NCI-H2107 (cell line): ENCODE measurements at places on chromosomes 12 and 14.

DNA sequence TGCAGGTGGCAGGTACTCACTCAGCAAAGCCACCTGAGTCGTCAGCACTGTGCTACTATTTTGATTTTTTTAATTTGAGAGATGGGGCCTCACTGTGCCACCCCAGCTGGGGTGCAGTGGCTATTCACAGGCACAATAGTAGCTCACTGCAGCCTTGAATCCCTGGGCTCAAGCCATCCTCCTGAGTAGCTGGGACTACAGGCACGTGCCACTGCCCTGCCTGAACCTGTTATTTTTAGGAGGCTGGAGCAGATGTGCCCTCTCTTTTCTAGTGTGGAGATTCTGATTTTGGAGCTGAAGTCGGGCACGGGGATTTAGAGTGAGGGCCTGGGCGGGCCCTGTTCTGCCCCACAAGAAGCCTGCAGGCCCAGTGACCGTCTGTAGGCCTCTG is 17.3 kb downstream of the SLC25A47 start:
- no peak for DNase-seq

GRCh38 chr12:72330301-72330700 is 58.1 kb downstream of the TRHDE start:
- no peak for DNase-seq

DNA sequence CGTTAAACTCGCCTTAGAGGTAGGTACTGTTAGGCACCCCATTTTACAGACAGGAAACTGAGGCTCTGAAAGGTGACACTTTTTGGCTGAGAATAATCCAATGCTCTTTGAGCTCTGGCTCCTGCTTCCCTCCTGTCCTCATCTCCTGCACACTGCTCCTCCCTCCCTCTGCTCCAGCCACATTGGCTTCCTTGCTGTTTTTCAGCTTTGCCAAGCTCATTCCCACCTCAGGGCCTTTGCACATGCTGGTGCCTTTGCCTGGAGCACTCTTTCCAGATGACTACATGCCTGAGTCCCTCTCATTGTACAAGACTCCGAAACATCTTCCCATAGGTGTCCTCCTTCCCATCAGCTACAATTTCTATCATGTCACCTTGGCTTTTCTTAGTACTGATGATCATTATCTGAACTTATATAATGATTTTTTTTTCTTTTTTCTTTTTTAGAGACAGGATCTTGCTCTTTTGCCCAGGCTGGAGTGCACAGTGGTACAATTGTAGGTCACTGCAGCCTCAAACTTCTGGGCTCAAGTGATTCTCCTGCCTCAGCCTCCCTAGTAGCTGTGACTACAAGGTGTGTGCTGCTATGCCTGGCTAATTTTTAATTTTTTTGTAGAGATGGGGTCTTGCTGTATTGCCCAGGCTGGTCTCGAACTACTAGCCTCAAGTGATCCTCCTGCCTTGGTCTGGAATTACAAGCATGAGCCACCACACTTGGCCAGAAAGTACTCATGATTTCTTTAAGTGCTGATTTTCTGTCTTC is 15.2 kb downstream of the MSI1 start:
- no peak for DNase-seq

- no peak for DNase-seq
Measured at GRCh38 chr14:105061428-105062047, 3.7 kb downstream of the GPR132 start.

DNA sequence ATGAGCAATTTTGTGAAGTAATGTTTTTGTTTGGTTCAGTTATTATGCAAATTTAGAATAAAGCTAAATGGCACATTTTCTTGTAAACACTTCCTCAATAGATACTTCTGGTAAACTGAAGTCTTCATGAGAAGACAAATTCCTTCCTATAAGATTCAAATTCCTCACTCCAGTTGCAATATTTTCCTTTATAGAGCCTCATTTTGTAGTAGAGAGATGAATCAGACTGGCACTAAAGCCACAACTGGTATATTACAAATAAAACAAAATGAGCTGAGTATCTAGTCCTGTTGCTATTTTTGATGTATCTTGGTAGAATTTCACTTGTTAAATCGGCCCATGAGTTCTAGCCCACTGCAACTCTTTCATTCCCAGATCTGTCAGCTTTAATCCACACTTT is 5.5 kb downstream of the LGR5 start:
- DNase-seq = no peak

DNA sequence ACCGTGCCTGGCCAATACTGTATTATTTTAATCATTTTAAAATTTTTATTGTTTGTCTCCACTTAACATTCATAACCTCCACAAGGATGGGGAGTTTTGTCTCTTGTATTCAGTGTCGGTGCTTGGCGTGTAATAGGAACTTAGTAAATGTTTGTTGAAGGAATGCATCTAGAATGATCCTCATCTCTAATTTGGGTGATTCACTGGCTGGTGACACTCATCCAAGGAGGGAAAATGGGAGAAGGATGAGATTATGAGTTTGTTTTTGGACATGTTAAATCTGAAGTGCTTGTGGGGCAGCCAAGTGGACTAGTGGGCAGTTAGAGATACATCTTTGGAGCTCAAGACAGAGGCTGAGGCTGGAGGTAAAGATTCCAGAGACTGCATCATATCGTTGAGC is 5.1 kb downstream of the KLC1 start:
- no peak for DNase-seq

GRCh38 chr12:125254856-125255255 is 189.6 kb downstream of the AACS start:
- DNase-seq = no peak

DNA sequence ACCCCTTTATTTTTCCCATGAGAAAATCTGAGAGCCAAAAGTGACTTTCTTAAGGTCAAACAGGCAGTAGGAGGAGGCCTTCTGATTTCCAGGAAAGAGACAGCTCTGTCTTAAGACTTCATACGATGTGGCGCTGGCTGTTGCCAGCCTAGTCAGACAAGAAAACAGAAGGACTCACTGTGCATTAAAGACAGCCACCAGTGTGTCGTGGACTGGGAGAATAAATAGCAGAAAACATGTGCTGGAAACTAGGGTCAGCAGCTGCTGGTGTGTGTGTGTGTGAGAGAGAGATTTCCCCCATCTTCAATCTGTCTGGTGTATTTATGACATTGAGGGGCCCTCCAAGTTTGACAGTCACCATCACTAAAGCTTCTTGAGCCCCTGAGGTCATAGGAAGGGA is 708.6 kb upstream of the TMEM132C start:
- no peak for DNase-seq

DNA sequence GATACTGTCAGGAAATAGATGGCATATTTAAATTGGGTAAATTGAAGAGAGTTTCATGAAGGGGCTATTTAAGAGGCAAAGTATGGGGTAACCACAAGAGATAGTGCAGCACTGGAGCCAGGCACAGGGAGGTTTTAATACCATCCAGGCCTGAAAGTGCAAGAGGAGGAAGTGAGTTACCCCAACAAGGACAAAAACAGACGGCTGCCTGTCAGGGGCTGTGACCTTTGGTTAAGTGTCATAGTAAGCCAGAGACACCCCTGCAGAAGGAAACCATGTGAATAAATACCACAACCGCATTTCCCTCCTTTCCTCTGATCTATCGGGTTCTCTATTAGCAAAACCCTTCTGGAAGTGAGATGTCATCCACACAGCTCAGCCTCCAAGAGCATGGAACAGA is 122.0 kb upstream of the DHRS4 start:
- DNase-seq = no peak

DNA sequence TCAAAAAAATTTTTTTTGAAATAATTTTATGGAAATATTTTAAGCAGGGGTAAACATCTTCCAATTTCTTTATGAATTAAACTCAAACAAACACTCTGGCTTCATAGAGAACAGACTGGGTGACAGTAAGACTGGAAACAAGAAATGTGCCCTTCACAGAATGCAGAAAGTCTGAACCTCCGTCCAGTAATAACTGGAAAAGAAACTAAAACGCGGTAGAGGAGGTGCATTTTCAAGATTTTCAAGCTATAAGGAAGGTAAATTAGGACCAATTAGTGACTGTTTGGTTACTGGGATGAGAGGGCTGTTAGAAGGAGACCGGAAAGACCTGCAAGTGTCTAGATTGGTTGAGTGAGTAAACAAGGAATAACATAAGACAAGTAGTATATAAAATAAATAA is 245.7 kb downstream of the CEP128 start:
- DNase-seq = no peak

GRCh38 chr12:98814254-98814653 is 169.2 kb downstream of the APAF1 start:
- no peak for DNase-seq

DNA sequence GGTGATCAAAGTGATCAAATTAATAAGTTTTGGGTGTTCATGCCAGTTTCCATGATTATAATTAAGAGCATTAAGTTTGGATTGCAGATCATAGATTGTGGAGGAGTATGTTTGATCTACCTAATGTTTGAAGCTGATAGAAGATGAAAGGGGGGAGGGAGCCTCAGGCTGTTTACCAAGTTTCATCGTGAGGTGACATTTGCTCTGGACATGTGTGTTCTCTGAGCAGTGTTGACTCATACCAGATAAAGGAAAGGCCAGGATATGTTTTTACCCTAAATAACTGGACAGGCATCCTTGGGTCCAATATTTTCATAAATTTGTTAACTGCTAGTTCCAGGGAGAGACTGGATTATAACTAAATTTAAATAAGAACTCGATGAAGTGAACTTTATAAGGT is 3.5 kb upstream of the SEL1L start:
- no peak for DNase-seq

DNA sequence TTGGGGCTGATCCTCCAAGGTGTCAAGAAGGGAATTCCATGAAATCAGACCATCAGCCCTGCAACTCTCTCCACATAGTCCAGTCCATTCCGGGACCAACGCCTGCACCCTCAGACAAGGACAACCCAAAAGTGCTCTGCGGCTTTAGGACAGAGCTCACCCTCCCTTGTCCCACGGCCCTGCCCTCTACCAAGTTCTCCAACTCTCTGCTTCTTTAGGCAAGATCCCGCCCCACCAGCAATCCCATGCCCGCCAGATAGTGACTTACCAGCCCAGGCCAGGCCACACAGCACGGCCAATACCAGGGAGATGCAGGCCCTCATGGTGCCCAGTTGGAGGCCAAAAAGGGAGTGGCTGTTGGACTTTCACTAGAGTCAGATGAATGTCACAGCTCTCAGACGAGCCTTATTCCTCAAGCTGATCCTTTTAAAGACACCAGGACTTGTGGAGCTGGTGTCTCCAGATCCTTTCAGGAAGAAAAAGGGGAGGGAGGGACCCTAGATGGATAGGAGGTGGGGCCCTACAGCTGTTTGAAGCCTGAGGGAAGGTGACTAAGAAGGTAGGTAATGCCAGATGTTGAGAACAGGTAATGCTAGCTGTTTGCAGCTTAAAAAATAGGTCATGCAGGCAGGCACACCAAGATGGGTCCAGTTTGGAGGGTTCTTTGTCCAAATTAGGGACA is at the start of gene ENDOU:
TSS of gene ENDOU (minus strand) at position 400 of the 682 bp plus-strand sequence. CDS start at position 323, 77 bp downstream.
- no peak for DNase-seq

GRCh38 chr12:109926488-109927210 is 26.6 kb downstream of the TCHP start:
- DNase-seq = no peak

DNA sequence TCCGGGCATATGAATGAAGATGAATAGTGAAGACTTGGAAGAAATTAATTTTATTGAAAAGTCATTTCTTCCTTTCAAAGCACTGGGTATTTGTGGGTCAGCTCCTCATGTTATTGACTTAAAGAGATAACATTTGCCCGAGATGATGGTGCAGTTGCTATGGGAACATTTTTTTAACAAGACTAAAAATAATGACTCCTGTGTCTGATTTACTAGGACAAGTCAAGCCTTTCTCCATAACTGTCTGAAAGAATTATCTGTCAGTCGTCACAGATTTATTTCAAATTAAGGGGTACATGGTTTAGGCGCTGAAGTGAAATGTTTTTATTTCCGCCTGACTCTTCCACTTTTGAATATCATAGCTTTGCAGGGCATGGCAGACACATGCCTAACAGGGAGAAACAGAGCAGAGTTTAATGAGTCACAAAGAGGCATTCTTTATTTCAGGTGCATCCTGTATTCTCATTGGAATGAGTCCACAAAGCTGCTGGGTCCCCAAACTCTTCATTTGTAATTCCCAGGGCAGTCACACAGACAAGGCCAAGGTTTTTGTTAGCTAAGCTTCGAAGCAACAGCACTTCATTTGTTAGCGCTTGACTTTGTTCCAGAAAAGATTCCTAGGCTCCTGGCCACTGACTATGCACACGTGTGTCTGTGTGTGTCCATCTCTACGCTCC is 4.3 kb upstream of the GPHB5 start:
- no peak for DNase-seq

- DNase-seq = no peak
Measured at GRCh38 chr14:93318927-93319326, 13.9 kb downstream of the BTBD7 start.

DNA sequence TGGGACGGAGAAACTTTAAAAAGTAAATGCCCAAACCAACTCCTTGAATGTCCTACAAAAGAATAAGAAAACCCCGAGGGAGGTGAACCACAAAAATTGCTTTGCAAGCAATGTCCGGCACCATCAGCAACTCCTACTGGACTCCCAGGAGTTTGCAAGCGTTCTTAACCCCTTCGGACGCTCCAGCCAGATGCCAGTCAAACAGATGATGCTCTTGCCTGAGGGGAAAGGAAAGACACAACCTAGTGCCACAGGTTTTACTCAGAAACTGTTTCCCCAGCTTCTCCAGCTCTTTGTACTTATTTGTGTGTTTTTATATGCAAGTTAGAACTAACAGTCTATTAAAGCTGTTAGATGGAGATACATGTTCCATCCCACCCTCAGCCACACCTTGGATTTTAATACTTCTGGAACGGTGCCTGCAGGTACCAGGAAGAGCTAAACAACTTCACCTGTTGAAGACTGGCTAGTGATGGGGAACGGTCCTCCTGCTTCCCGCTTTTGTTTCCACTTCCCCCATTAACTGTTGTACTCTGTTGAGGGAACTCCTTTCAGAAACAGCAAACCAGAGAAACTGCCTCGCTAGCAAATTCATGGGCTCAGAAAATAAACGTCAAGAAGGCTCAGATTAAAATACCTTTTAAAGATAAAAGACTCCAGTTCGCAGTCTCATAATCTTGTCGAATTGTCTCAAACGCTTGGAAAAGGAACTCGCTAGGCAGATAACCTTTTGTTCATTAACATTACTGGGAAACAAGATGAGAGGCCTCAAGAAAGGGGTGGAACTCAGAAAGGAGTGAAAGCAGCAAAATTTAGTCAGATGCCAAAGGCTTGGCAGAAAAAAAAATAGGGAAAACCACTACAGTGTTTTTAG is 1.1 kb upstream of the FERMT2 start:
- DNase-seq = no peak

- DNase-seq = no peak
Measured at GRCh38 chr12:53325511-53326061, 4.2 kb upstream of the AAAS start.

- DNase-seq = peak; percentile 62
Measured at GRCh38 chr12:107131832-107132616, 38.7 kb upstream of the CRY1 start.

DNA sequence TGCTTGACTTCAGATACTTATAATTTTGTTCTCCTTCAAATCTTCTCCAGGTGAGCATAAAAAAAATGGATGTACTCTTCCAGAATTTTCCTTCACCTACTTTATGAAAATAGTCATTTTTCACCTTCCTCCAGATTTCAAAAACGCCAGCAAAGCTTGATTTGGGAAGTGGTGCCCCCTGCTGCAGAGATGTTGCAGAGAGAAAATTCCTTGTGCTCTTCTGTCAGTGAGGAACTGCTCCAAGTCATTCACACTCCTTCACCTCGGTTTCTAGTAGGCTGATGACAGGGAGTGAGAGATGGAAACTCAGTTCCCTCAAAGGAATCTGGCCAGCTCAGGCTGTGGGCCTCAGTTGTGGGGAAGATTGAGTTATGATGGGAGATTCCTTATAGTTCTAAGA is 24.2 kb upstream of the RNASE3 start:
- DNase-seq = no peak
